ENCODE measurements at places on chromosomes 7 and 10.

GRCh38 chr10:34116681-34117271 lies 698.3 kb downstream of the PARD3 start:
- no peak for DNase-seq

- DNase-seq: no peak
Observed at GRCh38 chr7:84924353-84924752, 262.5 kb downstream of the SEMA3D start.

GRCh38 chr10:112262546-112262945 lies 20.7 kb upstream of the TECTB start:
- DNase-seq: no peak

DNA sequence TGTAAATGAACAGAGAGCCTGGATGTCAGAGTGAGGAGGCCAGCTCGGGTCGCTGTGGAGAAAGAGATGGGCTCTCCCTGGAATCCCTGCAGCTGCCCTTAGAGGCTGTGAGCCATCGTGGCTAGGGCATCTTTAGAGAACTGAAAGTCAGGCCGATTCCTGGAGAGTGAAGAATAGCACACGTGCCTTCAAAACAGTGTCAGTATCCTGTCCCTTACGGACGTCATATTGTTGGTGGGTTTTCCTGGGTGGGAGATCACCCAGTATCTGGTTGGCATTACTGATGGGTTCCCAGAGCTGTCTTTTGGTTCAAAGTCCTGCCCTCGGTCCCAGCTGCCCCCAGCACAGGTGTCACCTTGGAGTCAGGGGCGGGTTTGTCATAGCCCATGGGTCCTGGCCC lies 25.3 kb downstream of the IKZF1 start:
- DNase-seq: no peak

GRCh38 chr7:136133551-136133950 lies 156.4 kb upstream of the MTPN start:
- DNase-seq: no peak

- DNase-seq: no peak
Observed at GRCh38 chr10:84095811-84096497, 43.4 kb upstream of the GHITM start.

DNA sequence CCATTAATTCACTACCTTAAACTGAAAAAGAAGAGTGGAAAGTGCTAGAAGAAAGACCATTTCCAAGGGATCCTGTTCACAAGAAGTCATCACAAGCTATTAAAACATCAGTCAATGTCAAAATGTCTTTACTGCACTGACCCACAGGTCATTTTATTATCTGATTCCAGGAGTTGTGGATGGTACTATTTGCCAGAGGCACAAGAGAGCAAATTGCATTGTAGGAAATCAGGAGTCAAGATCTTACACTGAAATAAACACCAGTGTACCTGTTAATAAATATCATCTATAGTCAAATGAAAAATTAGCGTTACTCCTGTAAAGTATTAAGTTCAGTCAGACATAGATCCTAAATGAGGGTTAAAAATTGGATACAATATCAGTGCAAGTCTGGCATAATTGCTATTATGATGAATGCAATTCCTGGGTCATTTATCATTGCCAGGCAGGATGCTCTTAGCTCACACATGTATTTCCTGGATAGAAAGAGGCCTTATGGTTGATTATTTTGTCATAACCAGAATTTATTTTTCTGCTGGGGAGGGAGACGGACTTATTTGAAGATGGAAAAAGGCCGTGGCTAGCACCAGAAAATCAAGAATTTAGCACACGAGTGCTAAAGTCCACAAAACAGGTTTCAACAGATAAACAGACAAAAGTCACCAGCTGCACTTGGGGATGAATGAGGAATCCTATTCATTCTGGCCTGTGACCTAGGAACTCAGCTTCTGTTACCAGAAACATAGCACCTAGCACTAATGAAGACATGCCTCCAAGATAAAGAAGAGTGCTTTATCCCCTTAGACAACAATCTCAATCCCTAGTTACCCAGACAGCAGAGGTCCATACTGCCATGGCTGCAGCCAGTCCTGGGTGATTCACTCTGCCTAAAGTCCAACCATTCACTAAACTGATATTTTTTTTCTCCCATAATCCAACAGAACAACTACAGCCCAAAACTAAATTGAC lies 683.1 kb upstream of the POM121L12 start:
- no peak for DNase-seq

GRCh38 chr10:96857301-96858012 lies 25.4 kb downstream of the LCOR start:
- no peak for DNase-seq

DNA sequence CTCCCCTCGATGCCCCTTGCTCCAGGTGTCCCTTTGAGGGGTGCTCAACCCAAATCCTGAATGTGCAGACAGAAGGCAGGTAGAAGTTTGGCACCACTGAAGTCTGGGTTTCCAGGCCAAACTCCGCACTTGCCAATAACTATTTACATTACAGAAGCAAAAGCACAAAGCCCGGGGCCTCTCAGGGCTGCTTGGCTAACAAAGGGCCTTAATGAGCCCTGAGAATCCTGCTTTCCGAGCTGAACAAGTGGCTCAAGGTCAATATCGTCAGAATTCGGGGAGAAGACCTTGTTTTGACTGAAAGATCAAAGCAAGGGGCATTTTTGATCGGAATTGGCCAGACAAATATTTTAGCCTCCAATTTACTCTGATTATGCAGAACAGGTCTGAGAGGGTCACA lies 189.9 kb downstream of the HERPUD2 start:
- no peak for DNase-seq

- no peak for DNase-seq
Observed at GRCh38 chr7:37245590-37245989, 203.1 kb downstream of the ELMO1 start.

GRCh38 chr7:101535351-101535751 lies 93.7 kb downstream of the MYL10 start:
- DNase-seq: no peak

DNA sequence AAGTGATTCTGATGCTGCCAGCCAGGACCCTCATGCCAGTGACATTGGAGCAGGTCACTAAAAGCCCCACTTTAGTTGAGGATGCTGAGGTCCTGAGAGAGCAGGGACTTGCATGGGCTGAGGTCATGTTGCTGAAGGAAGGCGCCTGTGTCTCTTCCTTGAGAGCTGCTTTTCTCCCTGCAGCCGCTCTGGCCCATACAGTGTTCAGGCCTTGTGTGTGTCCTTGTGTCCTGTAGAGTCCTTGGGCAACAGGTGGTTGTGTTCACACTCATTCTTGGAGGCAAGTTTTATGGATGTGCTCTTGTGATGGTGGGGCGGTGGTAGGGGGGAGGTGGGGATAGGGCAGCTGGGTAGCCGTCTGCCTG lies 33.3 kb downstream of the TSPAN14 start:
- no peak for DNase-seq

DNA sequence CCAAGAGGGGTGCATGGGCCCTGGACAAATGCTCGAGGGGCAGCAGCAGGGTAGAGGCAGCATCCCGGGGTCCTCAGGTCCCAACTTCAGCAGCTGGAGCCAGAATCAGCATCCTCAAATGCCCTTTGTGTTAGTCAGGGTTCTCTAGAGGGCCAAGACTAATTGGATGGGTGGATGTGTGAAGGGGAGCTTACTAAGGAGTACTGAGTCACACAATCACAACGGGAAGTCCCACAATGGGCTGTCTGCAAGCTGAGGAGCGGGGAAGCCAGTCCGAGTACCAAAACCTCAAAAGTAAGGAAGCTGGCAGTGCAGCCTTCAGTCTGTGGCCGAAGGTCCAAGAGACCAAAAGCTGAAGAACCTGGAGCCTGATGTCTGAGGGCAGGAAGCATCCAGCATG lies 162.9 kb upstream of the TCERG1L start:
- DNase-seq: no peak

DNA sequence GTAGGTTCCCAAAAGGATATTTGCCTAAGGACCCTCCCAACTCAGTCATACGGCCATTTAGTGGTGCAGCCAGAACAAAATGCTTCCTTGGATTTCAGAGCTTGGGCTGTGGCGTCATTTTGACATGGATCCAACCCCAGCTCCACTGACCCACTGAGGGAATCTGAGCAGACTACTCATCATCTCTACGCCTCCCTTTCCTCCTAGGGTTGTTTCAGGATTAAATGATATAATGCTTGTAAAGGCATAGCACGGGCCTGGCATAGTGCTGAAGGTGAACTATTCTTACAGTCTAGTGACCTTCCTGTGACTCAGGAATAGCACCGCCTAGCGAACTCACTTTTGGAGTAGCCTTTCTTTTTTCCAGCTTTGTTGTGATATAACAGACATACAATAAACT lies 70.3 kb upstream of the LOXL4 start:
- no peak for DNase-seq

GRCh38 chr7:37718585-37718984 lies 35.0 kb downstream of the GPR141 start:
- DNase-seq: no peak

GRCh38 chr7:6202117-6202516 lies 70.3 kb downstream of the CYTH3 start:
- no peak for DNase-seq

DNA sequence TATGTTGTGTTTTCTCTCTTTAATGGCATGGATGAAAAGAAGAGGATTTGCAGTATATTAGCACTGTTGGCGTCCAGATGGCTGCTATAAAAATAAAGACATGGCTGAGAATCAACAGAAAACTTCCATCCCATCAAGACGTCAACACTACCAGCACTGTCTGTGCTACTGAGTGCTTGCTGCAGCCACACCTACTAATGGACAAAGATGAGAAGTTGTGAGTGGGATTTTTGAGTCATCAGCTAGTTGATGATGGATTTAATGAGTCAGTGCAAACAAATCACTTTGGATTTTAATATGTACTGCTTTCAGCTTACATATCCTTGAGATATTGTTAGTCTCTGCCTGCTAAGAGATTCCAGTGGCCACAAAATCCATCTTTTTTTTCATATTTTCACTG lies 631.0 kb upstream of the ANKRD30A start:
- no peak for DNase-seq

DNA sequence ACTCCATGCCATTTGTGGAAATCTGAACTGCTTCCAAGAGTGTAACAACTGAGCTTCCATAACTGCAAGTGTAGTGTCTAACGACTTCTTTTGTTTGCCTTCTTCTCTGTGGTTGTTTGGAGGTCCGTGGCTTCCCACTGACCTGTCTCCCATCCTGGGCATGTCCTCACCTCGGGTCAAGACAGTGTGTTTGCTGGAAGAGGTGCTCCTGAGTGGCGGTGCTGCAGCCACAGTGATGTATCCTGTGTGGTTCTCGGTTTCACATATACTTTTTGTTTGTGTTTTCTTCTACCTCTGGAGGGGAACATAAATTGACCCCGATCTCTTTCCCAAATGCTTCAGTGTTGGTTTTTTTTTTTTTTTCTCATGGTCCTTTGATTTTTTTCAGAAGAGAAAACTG lies 84.7 kb upstream of the NPVF start:
- no peak for DNase-seq

DNA sequence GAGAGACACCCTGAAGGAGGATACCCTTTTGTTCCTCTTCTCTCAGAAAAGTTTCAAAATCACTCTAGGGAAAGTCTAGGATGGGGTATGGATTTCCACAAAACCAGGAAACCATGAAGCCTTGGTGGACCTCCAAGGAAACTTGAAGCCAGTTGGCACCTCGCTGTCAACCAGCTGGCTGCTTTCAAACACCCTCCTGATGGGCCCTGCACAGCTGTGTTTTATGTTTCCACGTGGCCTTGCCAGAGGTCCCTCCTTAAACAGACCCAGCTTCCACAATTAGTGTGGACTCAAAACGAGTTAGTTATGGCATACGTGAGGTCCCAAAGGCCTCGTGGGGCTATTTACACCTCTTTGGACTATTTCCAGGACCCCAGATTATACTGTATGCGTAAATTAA lies 5.9 kb downstream of the PPP1R3A start:
- DNase-seq: no peak

GRCh38 chr10:103552856-103553742 lies 59.6 kb downstream of the NEURL1 start:
- DNase-seq: no peak

DNA sequence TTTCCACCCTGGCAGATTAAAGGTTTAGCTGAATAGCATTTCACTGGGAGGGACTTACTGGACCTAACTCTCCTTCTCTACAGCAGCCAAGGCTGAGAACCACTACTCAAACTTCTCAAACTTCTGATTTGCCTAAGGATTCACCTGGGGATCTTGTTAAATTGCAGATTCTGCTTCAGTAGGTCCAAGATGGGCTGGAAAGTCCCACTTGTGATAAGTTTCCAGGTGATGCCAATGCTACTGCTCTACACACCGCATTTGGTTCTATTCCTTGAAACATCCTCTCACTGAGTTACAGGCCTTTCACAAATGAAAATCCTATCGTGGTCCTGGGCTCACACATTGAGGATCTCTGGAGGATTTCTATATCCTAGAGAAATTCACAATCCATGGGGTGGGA lies 147.9 kb downstream of the CHCHD3 start:
- no peak for DNase-seq

GRCh38 chr7:30841801-30842541 lies 69.7 kb upstream of the AQP1 start:
- DNase-seq: no peak

DNA sequence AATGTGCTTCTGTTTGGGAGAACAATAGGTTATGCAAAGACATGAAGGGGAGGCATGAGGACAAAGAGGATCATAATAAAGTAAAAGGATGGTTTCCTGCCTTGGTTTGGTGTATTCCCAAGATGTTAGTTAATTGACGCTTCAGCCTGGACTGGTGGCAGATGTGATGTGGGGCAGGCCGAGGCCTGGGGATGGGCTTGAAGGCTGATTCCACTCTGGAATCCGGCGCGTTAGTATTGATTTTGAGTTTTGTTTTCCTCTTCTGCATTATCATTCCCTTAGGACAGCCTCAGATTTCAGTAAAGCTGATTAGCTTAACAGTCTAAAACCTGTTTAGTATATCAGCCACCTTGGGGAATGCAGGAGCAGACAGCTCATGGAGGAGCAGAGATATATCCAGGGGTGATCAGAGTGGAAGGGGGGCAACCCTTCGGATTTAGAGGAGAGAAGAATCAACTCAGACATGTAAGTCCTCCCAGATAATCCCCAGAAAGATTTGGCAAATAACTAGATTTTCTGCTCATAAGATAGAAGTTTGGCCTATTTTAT lies 159.8 kb upstream of the MTPN start:
- no peak for DNase-seq

DNA sequence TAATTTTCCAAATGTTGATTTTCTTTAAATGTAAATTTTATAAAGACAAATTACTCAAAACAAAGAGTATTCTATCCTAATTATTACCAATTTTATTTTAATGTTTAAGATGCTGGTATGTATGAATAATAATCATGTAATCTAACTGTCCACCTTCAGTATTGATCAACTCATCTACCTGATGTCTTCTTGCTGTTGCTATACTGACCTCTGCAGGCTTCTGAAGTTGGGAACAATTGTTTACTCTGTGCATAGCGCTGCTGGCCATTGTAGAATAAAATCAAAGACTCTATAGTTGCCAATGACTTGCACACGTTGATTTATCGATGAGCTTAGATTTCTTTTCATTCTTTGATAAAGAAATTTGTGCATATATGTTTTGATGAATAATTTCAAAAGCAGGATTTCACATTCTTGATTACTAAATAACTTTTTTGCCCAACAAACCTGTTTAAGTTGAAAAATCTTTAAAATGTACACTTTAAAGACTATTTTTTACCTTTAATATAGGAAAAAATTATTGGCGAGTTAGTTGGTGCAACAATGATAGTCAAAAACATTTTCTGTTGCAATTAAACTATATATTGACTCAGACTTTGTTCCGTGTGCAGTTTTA lies 282.3 kb downstream of the TFEC start:
- no peak for DNase-seq
